ENCODE measurements at places on chromosomes 6 and 20. TPM values are rescaled to one million over a fixed set of nuclear protein-coding genes. Genes with fewer than 3 reads are reported as not detected.

GRCh38 chr6:19303383-19303782, 533.8 kb upstream of the ID4 start:
- H3K36me3 ChIP-seq = no peaks in the 10 kb centered on the region
- H3K4me3 ChIP-seq = no peak overlapping the region
- no peaks in the 10 kb centered on the region for H3K27me3 ChIP-seq
- H3K4me1 ChIP-seq = no peaks in the 10 kb centered on the region
- no peak overlapping the region for H3K27ac ChIP-seq

- H3K4me3 ChIP-seq = no peak overlapping the region
- H3K36me3 ChIP-seq = no peaks in the 10 kb centered on the region
- no peak overlapping the region for H3K27ac ChIP-seq
- no peaks in the 10 kb centered on the region for H3K27me3 ChIP-seq
- DNase-seq = no peak
Measured at GRCh38 chr6:80530103-80530502, 423.6 kb downstream of the BCKDHB start.

DNA sequence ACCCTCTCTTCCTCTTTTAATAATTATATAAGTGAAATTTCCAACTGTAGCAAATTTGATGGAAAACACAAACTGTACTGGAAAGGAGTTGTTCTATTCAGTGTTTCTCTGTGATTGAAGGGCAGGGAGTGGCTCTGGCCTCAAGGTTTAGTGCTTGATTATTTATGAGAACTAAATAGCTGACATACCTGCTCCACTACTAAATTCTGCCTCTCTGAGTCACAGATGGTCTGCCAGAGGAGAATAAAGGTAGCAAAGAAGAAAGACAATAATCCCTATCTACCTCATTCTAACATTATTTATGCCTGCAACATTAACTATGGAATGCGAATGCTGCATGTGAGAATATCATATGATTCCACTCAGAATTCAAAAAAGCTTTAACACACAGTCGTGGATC, 9.3 kb downstream of the BMP5 start:
- H3K36me3 ChIP-seq = no peaks in the 10 kb centered on the region
- H3K27me3 ChIP-seq = no peaks in the 10 kb centered on the region
- DNase-seq = no peak
- H3K4me1 ChIP-seq = no peaks in the 10 kb centered on the region
- H3K27ac ChIP-seq = no peak overlapping the region

Gene AIF1
- total RNA-seq = 4.5 TPM

Gene SEL1L2
- total RNA-seq = 0.64 TPM

Gene ZC2HC1B
- total RNA-seq = not detected

Gene SLC32A1
- total RNA-seq = not detected

Measured in psoas muscle (tissue), 8 donors.